Pancreas (tissue), 10 donors: ENCODE measurements at places on chromosomes 16 and 17. TPM values are rescaled to one million over a fixed set of nuclear protein-coding genes. Genes with fewer than 3 reads are reported as not detected.

Gene SEC14L5
- total RNA-seq = 0.46 TPM

Gene FOXO3B
- 1.2 TPM for total RNA-seq

Gene GRAP
- total RNA-seq = 1.3 TPM

Gene DOC2B
- total RNA-seq = 10.1 TPM

Gene ST6GALNAC1
- total RNA-seq = 0.35 TPM

Gene ACSM2A
- total RNA-seq = not detected

GRCh38 chr16:86555704-86556075 lies 655 bp upstream of the MTHFSD start:
- DNase-seq = no peak
- H3K4me3 ChIP-seq = peak overlapping the region; percentile 96
- H3K27ac ChIP-seq = no peak overlapping the region

- DNase-seq = no peak
- no peaks in the 10 kb centered on the region for H3K27me3 ChIP-seq
- peaks cover 10% of the 10 kb centered on the region for H3K4me1 ChIP-seq
Measured at GRCh38 chr17:55155856-55156560, 108.8 kb upstream of the HLF start.

- no peaks in the 10 kb centered on the region for H3K27me3 ChIP-seq
- H3K36me3 ChIP-seq = no peaks in the 10 kb centered on the region
- H3K4me3 ChIP-seq = no peak overlapping the region
- peaks cover 23% of the 10 kb centered on the region for H3K4me1 ChIP-seq
- peak; percentile 88 for DNase-seq
Measured at GRCh38 chr16:14501331-14502255, 128.5 kb downstream of the PARN start.

- no peaks in the 10 kb centered on the region for H3K27me3 ChIP-seq
- no peaks in the 10 kb centered on the region for H3K4me1 ChIP-seq
- no peaks in the 10 kb centered on the region for H3K36me3 ChIP-seq
- H3K27ac ChIP-seq = no peak overlapping the region
- DNase-seq = no peak
Measured at GRCh38 chr16:23354246-23354645, 52.1 kb downstream of the SCNN1B start.

- H3K4me3 ChIP-seq = no peak overlapping the region
- no peaks in the 10 kb centered on the region for H3K36me3 ChIP-seq
- no peak for DNase-seq
- H3K4me1 ChIP-seq = no peaks in the 10 kb centered on the region
Measured at GRCh38 chr16:58212824-58213655, 15.1 kb upstream of the CSNK2A2 start.

DNA sequence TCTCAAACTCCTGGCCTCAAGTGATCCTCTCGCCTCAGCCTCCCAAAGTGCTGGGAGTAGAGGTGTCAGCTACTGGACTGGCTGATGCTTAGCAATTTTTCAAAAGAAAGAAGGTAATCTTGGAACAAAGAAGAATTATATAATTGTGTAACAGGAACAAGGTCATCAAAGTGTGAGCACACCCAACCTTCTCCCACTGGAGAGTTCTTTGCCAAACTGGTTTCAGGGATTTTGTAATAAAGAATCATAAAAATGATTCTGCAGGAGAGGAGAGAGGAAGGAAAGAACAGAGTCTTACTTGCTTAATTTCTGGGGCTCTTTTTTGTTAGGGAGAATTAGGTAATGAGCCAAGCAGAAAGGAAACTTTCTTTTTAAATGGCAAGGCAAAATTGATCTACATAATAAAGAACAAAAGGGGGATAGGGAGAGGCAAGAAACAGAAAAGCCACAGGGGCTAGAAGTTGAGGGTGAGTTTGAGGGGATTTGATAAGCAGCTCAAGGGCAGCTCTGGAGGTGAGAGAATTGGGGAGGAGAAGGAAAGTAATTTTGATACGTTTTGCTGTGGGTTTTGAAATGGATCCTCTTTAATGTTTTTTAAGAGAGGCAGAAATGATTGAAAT lies 21.3 kb downstream of the CHD9NB start:
- H3K4me3 ChIP-seq = no peak overlapping the region
- H3K27me3 ChIP-seq = no peaks in the 10 kb centered on the region
- DNase-seq = no peak
- no peaks in the 10 kb centered on the region for H3K4me1 ChIP-seq
- H3K27ac ChIP-seq = no peak overlapping the region
- no peaks in the 10 kb centered on the region for H3K36me3 ChIP-seq

GRCh38 chr17:73010414-73010813 lies 82.1 kb downstream of the SLC39A11 start:
- DNase-seq = no peak
- H3K27ac ChIP-seq = no peak overlapping the region
- H3K4me3 ChIP-seq = no peak overlapping the region
- H3K36me3 ChIP-seq = no peaks in the 10 kb centered on the region
- H3K27me3 ChIP-seq = no peaks in the 10 kb centered on the region

DNA sequence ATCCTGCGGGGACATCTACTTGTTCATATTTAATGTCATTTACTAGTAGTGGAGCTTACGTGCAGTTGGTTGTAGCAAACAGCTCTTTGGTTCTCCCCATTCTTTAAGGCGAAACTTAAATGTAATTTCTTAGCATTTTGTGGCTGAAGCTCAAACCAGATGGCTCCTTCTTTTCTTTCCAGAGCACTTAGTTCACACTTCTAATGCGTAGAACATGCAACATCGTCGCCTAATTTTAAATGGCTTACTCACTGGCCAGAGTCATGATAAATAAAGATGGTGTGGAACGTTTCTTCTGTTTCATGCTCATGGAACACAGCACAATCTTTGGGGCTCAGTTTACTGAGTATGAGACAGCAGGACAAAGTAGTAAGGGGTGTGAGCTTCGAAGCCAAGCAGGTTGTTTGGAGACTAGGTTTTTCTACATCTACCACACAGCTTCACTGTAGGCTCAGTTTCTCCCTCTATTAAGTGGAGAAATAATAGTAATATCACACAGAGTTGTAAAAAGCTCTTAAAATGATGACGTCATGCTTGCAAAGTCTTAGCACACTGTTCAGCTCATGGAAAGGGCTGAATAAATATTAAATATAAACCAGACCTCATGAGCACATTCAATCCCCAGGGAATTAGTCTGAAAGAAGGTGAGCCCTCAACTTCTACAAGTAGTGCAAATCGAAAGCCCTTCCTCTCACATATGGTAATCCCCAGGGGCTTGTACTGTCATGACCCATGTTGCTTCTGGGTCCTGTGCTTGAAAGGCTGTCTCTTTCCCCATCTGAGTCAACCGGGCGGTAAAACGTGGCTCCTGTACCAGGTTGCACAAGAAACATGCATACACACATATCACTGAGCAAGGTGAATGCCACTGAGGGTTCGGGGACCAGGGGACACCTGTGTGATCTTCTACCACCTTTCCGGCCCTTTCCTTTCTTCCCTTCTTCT lies 384.3 kb downstream of the CDH13 start:
- DNase-seq = no peak
- no peaks in the 10 kb centered on the region for H3K27me3 ChIP-seq
- H3K27ac ChIP-seq = no peak overlapping the region
- no peaks in the 10 kb centered on the region for H3K4me1 ChIP-seq
- no peaks in the 10 kb centered on the region for H3K36me3 ChIP-seq

- no peak overlapping the region for H3K27ac ChIP-seq
- H3K36me3 ChIP-seq = no peaks in the 10 kb centered on the region
- H3K4me3 ChIP-seq = no peak overlapping the region
- H3K4me1 ChIP-seq = no peaks in the 10 kb centered on the region
- H3K27me3 ChIP-seq = no peaks in the 10 kb centered on the region
Measured at GRCh38 chr16:86952769-86953168, 364.4 kb downstream of the C16orf95 start.

DNA sequence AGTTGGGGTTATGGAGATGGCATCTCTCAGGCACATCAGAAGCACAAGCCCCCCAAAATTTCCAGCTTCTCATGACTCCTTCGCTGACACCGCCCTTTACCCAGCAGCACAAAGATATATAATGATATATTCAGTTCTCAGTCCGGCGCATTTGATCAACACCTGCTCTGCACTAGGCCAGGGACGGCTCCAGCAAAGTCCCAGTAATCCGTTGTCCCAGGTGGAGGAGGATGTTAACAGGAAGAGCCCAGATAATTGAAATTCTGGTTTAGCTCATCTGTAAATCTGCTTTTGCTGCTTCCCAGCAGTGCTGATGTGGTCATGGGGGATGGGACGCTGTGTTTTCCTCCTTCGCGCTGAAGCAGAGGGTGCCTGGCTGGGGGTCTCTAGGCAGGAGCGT lies 131.5 kb downstream of the OR1D5 start:
- no peaks in the 10 kb centered on the region for H3K27me3 ChIP-seq
- no peak for DNase-seq
- H3K36me3 ChIP-seq = no peaks in the 10 kb centered on the region

GRCh38 chr17:16491703-16492612 lies at the start of gene LRRC75A:
Gene LRRC75A (minus strand): TSS chr17:16492193. CDS start chr17:16491990, 203 bp downstream.
- no peaks in the 10 kb centered on the region for H3K27me3 ChIP-seq
- no peaks in the 10 kb centered on the region for H3K36me3 ChIP-seq
- peak within 1 kb of the TSS; percentile 69 for H3K4me3 ChIP-seq
- no peak within 1 kb of the TSS for H3K27ac ChIP-seq

DNA sequence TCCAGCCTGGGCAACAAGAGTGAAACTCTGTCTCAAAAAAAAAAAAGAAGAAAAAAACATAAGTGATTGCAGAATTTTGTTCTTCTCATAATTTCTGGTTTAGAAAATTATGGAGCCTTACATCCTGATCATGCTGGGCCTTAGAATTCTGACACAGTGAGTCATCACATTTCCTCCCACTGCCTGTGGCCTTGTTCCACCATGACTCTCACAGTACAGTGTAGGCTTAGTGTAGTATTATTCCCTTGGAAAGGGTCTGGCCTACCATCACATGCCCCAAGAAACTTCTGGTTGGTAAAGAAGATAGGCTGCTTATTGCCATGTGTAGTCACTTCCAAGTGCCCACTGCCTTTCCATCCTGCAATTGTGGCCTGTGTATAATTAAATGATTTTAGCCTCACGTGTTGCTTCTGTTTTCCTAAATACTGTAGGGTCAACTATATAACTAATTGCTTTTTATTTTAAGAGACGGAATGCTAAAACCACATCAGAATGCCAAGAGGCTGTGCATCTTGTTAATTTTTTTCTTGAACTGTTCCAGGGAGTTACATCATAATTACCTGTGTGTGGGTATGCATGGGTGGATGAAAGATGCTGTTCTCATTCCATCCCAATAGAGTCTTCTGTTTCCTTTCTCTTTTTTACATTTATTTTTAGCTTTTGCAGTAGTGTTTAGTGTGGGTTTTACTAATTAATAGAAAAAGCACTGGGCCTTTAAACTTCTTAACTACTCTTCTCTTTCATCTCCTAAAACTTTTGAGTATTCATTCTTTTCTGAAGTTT lies 25.9 kb downstream of the OGFOD1 start:
- H3K27me3 ChIP-seq = no peaks in the 10 kb centered on the region
- no peaks in the 10 kb centered on the region for H3K4me1 ChIP-seq
- no peak overlapping the region for H3K4me3 ChIP-seq
- no peak overlapping the region for H3K27ac ChIP-seq
- DNase-seq = no peak
- H3K36me3 ChIP-seq = peaks cover 10% of the 10 kb centered on the region

DNA sequence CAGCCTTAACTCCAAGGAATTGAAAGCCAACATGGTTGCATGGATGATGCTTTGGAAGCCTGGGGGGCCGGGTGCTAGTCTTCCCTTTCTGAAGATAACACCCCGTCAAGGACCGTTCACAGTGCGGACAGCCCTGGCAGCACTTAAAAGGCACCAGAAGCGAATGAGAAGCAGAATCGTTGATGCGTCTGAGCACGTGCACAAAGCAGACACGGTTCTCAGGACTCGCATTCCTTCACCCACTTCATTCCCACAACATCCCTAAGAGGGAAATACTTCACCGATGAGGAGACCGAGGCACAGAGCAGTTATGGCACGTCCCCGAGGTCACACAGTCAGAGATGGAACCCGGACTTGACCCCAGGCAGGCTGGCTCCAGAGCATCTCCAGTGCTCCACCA lies 14.2 kb downstream of the TRPV1 start:
- H3K4me3 ChIP-seq = no peak overlapping the region
- H3K27me3 ChIP-seq = no peaks in the 10 kb centered on the region
- H3K27ac ChIP-seq = no peak overlapping the region

DNA sequence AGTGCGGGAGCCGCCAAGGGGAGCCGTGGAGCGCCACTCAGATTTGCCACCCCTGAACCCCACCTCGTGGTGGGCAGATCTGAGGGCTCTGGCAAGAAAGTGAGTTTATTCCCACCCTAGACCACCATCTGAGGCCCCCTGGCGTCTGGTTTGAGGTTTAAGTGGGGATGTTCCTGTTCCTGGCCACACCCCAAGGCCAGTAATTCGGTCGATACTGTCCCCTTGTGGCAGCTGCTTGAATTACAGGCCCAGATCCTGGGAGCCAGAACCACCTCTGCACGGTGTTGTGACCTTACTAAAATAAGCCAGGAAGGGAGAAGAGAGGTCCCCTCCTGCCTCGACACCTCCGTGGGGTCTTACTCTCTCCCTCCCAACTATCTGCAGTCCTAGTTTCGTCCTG lies 3.3 kb upstream of the LAT start:
- H3K4me1 ChIP-seq = no peaks in the 10 kb centered on the region
- peaks cover 11% of the 10 kb centered on the region for H3K36me3 ChIP-seq
- H3K27ac ChIP-seq = no peak overlapping the region
- DNase-seq = no peak

DNA sequence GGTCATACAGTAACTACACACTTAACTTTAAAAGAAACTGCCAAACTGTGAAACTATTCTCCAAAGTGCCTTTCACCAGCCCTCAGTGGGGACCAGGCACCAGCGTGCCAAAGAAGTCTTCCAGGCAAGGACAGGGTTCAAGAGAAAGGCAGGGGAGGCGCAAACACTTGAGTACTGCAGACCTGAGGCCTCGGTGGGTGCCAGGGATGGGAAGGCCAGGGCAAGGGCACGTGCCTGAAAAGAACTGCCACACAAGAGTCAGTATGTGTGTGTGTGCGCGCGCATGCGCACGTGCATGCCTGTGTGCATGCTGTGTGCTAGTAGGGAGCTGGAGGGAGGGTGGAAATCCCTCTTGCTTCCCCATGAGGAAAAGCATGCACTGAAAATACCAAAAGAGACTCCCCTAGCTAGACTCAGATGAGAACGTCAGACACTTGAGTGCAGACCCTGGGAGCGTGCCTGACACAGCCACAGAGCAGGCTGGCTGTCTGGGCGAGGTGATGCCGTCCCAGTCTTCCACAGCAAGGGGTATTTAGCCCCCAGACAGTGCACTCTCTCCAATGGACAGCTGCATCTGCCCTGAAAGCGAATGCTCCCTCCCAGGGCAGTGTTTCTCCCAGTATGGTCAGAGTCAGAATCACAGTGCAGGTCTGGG lies 40.1 kb upstream of the GSG1L start:
- H3K36me3 ChIP-seq = peaks cover 24% of the 10 kb centered on the region
- no peak overlapping the region for H3K4me3 ChIP-seq
- no peaks in the 10 kb centered on the region for H3K27me3 ChIP-seq
- no peaks in the 10 kb centered on the region for H3K4me1 ChIP-seq
